COLO829 (cell line): ENCODE measurements at places on chromosomes 6 and 20.

- peak; percentile 44 for DNase-seq
Observed at GRCh38 chr6:41976794-41977484, 35.3 kb upstream of the CCND3 start.

- no peak for DNase-seq
Observed at GRCh38 chr6:130008236-130008873, 10.0 kb upstream of the L3MBTL3 start.

DNA sequence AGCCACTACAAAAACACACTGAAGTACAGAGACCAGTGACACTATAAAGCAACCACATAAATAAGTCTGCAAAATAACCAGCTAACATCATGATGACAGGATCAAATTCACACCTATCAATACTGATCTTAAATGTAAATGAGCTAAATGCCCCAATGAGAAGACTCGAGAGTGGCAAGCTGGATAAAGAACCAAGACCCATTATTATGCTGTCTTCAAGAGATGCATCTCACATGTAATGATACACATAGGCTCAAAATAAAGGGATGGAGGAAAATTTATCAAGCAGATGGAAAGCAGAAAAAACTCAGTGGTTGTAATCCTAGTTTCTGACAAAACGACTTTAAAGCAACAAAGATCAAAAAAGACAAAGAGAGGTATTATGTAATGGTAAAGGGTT, 138.1 kb upstream of the PLN start:
- DNase-seq, result no peak

- DNase-seq, result no peak
Observed at GRCh38 chr6:26198722-26199056, 111.5 kb downstream of the HFE start.

GRCh38 chr6:141561154-141561553, 571.6 kb upstream of the GJE1 start:
- no peak for DNase-seq

DNA sequence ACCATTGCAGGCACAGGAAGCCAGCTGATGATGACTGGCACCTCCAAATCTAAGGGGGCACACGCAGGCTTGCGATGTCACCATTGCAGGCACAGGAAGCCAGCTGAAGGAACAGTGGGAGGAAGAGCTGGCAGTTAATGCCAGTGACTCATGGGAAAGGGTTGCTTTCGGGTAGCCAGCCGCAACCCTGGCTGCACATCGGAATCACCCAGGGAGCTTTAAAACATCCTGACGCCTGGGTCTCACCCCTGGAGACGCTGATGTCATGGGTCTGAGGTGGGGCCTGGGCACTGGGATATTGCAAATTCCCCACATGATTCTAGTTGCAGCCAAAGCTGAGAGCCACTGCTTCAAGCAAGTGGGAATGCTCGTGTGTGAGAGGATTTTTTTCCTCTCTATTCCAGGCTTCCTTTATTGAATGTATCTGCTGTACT, 16.1 kb upstream of the CCN6 start:
- no peak for DNase-seq
